Breast epithelium (tissue), 4 donors: ENCODE measurements at places on chromosomes 1 and 21.

GRCh38 chr1:188735567-188735966, 1742.1 kb downstream of the BRINP3 start:
- H3K36me3 ChIP-seq = no peaks in the 10 kb centered on the region
- no peak for DNase-seq
- no peak overlapping the region for H3K27ac ChIP-seq
- H3K27me3 ChIP-seq = no peaks in the 10 kb centered on the region

DNA sequence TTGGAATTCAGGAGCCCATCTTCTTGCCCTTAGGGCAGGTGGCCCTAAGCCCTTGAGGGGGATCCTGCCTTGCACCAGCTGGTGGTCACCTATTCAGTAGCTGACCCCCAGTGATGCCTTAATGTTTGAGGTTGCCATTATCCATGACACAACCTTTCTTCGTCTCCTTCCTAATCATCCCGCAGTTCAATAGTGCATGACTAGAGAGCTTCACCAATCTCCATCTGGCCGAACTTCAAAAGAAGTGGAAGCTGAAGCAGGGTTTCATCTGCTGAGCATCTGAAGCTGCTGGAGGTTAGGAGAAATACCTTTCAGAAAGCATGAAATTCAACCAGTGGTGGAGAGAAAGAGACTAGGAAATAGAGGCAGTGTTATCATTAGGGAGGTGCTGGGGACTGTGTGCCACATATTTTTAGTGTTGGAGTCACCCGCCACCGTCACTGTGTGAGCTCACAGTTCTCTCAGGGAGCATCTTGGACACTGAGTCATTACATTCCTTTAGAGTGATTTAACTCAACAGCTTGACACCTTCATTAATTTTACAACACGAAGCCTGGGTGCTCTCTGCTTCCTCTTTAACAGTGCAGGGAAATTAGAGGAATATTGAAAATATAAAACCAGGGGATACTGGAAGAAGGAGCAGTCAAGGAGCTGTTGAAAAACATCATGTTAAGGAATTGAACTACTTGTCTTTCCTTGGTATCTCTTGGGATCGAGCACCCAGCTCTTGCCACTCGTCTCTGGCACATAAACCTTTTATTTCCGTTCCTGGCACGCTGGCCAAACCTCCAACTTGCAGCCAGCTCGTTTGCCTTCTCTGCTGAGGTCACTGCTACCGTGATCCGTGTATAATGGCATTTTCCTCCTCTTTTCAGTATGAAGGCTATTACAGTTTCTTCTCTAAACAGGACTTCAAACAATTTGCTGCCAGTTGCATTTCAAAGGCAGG, 53.6 kb downstream of the PEX14 start:
- peaks cover 8% of the 10 kb centered on the region for H3K4me1 ChIP-seq
- H3K27me3 ChIP-seq = no peaks in the 10 kb centered on the region
- no peak overlapping the region for H3K4me3 ChIP-seq

GRCh38 chr1:23184212-23184934, 15.7 kb upstream of the LUZP1 start:
- DNase-seq = no peak
- H3K36me3 ChIP-seq = no peaks in the 10 kb centered on the region
- H3K4me3 ChIP-seq = peak overlapping the region; percentile 40
- no peak overlapping the region for H3K27ac ChIP-seq
- H3K4me1 ChIP-seq = no peaks in the 10 kb centered on the region
- H3K27me3 ChIP-seq = no peaks in the 10 kb centered on the region

GRCh38 chr1:212525479-212526110, 83.0 kb upstream of the ATF3 start:
- no peaks in the 10 kb centered on the region for H3K27me3 ChIP-seq
- no peak overlapping the region for H3K4me3 ChIP-seq
- H3K27ac ChIP-seq = no peak overlapping the region
- no peak for DNase-seq
